ENCODE measurements at places on chromosomes 3 and 15.
A peak's percentile ranks its signal among the peaks of the same experiment; 100 is the strongest.

DNA sequence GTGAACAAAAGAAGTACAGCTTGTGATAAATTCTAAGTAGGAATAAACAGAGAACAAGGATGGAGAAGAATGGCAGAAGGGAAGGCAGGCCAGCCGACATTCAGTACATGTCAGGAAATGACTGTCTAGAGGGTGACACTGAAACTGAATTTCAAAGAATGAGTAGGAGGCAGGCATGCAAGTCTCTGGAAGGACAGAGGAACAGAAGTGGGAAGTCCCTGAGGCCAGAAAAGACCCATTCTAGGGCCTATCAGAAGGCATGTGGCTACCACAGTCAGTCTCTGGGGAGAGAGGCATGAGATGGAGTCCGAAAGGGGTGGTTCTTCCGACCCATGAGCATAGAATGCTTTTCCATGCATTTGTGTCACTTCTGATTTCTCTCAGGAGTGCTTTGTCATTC lies 243.5 kb upstream of the UBE2E2 start:
- DNase-seq, result no peak

DNA sequence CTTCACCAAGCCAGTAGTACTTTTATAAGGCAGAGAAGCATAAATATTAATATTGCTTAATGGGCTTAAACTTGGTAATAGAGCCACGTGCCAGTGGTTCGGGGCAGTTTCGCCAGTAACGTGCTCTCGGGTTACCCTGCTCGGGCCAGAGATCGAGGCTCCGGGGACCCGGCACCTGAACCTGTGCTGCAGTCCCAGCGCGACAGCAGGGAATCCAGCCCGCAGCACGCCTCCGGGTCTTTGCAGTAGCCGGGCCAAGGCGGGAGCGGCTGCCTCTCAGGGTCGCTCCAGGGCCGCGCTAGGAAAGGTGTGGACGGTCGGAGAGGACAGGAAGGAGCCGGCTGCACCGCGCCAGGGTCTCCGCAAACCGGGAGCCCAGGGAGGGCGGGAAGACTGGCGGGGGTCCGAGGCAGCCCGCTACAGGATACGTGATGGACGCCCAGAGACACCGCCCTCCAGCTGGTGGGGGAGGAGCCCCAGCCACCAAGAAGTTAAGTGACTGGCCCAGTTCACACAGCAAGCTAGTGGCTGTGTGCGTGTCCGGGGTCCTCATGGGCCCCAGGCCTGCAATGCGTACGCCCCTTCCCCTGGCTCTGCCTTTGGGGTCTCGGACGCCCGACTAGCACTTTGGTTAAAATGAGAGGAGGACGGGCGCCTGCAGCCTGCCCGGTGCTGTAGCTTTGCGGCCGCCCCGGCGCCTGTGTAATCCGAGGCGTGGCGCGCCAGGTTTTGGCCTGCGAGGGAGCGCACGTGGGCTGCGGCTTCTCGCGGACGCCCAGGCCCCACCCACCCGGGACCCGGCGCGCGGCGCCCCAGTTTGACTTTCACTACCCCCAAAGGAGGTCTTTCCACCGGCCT lies 1.2 kb upstream of the PDE8A start:
- DNase-seq, result peak; percentile 88

DNA sequence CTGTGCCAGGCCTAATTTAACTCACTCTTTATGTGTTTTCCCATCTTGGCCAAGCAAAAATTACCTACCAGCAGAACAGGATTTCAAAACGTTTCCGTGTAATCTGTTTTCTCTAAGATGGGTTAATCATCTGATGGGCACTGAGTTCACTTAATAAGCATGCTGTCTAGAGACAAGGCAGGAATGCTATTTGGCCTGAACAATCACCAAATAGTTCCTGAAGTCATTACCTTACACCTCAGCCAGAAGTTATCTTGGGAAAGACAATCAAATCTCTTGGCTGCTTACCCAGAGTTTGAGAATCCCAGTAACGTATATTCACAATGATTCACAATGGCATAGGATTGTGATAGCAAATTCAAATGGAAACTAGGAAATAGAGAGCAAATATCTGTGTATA lies 779.1 kb downstream of the CADM2 start:
- no peak for DNase-seq

DNA sequence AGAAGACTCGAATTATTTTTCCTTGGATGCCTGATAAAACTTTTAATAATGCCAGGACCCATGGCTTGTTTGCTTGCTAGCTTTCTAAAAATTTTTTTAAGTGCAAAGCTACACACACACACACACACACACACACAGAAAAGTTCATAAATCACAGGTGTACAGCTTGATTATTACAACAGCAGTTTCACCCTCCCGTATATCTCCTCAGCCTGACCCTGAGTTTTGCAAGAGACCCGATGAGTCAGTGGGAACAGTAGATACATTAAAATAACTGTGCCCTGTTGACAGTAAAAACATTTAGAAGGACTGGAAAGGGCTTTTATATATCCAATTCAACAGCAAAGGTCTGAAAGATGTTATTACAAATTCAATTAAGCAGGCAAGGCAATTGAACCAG lies 46.7 kb downstream of the EMC4 start:
- DNase-seq, result no peak

- no peak for DNase-seq
These were observed 49.8 kb downstream of the NIPA2 start for GRCh38 chr15:22888120-22888859.

GRCh38 chr15:67922971-67923945 lies 83.4 kb upstream of the RNU6-1 start:
- DNase-seq, result no peak

DNA sequence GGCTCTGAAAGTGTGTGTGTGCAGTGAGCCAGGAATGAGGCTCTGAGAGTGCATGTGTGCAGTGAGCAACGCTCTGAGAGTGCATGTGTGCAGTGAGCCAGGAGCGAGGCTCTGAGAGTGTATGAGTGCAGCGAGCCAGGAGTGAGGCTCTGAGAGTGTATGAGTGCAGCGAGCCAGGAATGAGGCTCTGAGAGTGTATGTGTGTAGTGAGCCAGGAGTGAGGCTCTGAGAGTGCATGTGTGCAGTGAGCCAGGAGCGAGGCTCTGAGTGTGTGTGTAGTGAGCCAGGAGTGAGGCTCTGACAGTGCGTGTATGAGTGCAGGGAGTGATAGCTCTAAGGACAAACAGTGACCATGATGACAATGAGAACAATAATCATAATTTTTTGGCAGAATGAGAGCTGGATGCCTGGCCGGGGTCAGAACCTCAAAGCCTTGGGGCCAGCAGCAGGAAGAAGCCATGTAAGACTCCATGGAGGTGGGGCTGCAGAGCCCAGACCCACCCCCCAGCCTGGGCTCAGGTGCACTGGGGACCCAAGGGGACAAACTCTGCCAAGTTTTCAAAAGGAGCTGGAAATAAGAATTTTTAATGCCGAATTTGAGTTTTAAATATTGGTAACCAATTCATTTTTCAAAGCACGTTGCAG lies 85.7 kb upstream of the PRR20G start:
- DNase-seq, result no peak

GRCh38 chr3:71191031-71191482 lies 392.5 kb downstream of the FOXP1 start:
- no peak for DNase-seq

DNA sequence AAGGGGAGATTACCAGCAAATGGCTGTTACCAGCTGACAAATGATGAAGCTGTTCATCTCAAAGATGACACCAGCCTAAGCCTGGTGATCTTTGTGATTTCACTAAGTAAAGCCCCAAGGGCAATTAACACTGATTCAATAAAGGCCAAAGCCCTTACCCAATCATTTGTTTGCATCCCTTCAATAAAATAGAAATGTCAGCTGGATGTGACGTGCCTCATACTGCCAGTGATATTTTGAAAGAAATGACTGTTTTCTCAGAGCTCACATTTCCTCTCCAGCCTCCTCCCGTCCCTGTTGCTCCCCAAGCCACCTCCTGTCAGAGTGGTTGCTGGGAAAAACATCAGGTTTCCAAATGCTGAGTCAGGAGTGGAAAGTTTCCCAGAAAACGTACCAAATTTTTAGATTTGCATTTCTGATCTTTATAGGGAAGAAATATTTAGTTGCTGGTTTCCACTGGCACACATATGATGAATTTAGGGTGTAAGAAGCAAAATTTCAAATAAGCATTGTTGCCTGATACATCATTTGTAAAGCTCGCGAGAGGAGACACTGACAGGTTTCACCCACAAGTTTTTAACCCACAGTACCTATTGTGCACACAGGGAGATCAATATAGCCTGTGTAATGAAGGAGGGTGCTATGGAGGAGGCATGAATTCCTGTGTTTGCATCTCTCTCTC lies 21.0 kb downstream of the C2CD4A start:
- DNase-seq, result no peak

DNA sequence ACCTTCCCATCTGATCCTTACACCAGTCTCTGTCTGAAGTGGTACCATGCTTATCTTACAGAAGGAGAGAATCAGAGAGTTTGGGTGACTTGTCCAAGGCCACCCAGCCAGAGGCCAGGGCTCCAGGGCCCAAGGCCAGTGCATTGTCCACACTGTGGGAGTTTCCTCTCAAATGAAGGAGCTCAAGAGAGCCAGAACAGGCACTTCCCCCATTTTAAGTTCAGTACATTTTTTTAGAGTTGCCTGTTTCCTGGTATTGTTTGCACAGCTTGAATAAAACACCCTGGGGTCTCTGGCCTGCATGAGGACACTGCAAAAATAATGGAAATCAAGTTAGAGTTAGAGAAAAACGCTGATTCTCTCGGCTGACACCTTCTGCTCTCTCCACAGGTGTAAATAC lies 284.0 kb downstream of the SQOR start:
- DNase-seq, result no peak

- no peak for DNase-seq
These were observed 1457.1 kb upstream of the GBE1 start for GRCh38 chr3:83218383-83219200.

- no peak for DNase-seq
These were observed 1.5 kb downstream of the ARHGEF3 start for GRCh38 chr3:56800130-56800831.

DNA sequence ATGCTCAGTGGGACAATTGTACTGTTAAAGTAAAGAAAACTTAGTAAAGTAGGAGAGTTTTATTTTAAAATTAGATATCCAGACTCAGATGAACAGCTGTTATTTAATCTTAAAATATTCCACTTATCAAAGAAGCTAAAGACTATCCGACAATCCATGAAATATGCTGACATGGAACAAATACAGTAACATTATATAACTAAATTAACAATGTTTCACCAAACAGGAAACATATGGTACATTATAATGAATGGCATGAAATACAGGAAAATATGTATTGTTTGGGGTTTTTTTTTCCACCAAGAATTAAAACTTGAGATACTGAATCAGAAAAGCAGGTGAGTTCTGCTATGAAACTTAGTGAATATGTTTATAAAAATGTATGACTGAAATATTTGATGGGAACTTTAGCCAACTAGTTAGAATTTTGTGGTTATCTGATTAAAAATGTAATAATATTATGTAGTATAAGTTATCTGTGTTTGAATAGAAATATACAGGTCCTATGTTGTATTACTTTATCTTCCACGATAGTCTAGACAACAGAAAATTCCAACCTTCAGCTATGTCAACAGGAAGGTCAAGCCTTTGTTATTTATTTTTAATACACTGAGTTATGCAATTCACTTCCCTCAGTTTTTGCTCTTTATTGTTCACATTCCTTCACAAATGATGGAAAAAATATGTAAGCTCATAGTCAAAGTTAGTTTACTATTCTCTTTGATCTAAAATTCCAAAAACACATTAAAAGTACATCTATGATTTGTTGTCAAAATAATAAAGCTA lies 72.7 kb downstream of the UACA start:
- DNase-seq, result no peak

GRCh38 chr3:98894791-98895576 lies 6.5 kb downstream of the DCBLD2 start:
- DNase-seq, result no peak

GRCh38 chr15:70704731-70705130 lies 58.6 kb downstream of the UACA start:
- no peak for DNase-seq

DNA sequence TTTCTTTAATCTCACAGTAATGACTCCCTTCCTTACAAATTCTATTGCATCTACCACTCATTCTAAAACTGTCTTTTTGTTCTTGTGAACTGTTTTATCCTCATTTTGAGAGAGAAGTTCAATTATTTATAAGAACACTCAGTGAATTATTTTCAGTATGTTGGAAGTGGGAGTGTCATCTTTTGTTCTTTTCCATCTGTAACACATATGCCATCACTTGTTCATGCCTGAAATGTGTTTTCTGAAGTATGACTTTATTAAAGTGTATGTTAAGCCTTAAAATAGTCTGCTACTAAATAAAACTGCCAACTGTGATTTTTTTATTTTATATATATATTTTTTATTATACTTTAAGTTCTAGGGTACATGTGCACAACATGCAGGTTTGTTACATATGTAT lies 623.0 kb upstream of the CBLB start:
- no peak for DNase-seq

DNA sequence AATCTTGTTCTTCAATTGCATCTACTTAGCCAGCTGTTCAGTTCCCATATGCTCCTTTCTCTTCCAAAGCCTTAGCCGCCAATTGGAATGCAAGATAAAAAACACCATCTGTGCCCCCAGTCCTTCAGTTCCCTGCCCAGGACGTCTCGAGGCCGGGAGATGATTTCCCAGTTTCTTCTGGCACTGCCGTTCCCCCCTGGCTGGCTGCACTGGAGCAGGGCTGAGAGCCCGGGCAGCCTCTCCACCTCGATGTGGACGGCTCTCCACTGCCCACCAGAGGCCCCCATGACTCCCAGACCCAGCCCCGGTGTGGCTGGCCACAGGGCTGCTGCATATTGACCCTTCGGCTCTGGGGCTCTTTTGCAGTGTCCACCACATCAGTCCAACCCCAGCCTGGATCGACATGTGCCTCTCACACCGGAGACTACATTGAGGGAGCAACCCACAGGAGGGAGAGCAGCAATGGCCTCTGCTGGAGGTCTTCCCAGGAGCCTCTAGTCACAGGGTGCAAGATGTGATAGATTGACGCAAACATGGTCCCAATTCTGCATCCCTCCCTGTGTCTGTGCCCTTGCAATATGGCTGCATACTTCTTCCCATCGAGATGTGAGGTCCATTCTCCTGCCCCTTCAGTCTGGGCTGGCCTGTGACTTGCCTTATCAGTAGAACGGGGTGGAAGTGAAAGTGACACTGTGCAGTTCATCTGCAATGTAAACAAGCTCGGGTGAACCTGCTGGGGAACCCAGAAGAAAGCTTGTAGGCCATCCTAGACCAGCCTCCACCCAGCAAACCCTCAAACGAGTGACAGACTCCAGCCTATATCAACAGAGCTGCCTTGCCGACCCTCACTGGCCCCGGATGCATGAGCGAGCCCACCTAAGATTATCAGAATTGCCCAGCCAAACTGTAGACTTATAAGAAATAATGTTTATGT lies 52.3 kb upstream of the PRR20G start:
- no peak for DNase-seq

- no peak for DNase-seq
These were observed 325.2 kb upstream of the MEIS2 start for GRCh38 chr15:37425541-37425940.

GRCh38 chr3:46927718-46928073 lies 48.8 kb downstream of the CCDC12 start:
- DNase-seq, result no peak

- no peak for DNase-seq
These were observed 85.6 kb downstream of the EPHA6 start for GRCh38 chr3:96900031-96900430.

GRCh38 chr3:61848885-61849284 lies 287.5 kb downstream of the PTPRG start:
- no peak for DNase-seq
